ENCODE measurements at places on chromosomes 3 and 15.

DNA sequence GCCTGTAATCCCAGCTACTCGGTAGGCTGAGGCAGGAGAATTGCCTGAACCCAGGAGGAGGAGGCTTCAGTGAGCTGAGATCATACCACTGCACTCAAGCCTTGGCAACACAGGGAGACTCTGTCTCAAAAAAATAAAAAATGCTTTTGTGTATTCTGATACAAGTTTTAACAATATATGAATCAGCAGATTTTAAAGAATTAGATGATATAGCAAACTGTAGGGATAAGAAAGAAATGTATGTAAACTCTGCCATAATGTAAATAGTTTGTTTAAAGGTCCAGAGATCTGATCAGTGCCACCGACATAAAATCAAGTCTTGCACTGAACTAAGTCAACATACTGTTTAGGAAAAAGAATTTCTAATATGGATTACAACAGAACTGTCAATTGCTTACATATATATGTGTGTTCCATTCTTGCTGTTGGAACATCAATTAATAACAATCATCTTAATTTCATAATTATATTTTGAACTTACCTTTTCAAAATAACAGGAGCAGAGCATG, 208.3 kb downstream of the NEK10 start:
- no peak for DNase-seq

DNA sequence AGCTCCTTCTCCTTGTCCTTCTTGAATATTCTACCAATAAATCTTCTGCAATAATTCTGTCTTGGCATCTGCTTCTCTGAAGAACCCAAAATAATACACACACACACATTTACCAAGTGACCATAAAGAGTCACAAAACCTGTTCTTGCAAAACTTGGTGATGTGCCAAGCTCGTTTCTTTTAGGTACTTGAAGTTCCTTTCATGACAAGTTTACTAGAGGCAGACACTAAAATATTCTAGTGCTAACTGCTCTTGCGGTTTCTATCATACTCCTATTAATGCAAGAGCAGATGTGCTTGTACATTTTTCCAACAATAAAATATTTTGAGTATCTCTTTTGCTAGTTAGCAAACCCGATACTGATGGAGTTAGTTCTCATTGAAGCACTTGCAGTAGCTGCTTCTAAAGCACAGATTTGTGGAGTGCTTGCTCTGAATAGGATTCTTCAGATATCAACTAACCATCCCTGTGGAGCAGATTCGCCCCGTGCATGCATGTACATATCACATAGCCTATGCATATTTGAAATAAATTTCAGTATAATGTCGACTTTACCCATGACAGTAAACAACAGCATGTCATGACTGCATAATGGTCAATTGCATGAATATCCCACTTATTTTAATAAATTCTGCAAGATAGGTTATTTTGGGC, 23.2 kb downstream of the HHLA2 start:
- no peak for DNase-seq

DNA sequence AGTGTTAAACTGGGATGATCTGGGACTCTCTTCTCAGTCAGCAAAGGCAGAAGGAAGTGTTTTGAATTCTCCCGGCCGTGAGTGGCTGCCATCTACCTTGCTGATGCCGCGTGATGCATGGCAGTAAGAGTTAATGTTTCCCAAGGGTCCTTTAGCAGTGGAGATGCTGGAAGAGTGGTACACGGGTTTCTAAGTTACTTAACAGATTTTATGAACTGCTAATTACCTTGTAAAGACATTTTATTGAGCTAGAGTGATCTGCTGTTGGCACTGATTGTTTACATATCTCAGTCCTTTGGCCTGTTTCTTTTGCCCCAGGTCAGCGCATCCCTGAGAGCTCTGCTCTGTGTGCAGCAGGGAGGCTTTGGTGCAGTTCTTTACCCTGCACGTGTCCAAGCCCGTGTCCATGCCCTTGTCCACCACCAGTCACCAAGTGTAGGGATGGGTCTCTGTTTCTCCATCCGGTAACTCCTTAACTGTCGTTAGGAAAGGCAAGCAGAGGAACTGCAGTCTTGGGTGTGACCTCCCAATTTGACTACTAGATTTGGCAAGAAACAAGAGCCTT, 172.3 kb downstream of the SLCO3A1 start:
- no peak for DNase-seq

- peak; percentile 64 for DNase-seq
Observed at GRCh38 chr15:48388016-48388851, 57.0 kb downstream of the DUT start.

GRCh38 chr15:60969658-60970057, 259.4 kb downstream of the RORA start:
- no peak for DNase-seq

GRCh38 chr3:169146179-169146665, 517.3 kb downstream of the MECOM start:
- DNase-seq = no peak

DNA sequence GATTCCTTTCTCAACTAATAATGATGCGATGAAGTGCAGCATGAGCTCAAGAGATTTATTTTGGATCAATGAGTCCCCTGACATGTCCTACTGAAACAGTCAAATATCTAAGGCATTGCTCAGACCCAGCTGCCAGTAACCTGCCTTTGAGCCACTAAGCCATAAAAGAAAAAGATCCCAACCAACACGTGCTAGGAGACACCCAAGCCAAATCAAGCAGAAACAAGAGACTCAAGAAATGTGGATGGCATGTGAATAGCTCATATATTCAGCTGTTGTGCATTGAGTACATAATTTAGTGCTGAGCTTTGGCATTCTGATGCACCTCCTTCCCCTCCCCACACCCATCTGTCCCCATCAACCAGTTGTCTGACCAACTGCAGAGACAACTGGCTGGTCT, 29.2 kb downstream of the GJD2 start:
- no peak for DNase-seq

DNA sequence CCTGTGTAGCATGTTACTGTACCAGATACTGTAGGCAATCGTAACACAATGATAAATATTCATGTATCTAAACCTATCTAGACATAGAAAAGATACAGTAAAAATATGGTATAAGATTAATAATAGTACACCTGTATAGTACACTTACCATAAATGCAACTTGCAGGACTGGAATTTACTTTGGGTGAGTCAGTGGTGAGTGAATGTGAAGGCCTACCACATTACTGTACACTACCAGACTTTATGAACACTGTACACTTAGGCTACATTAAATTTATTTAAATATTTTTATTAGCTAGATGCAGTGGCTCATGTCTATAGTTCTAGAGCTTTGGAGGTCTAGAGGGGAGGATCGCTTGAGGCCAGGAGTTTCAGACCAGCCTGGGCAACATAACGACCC, 186.6 kb upstream of the ROPN1 start:
- no peak for DNase-seq

GRCh38 chr3:192920411-192920810, 2.8 kb upstream of the MB21D2 start:
- peak; percentile 76 for DNase-seq

DNA sequence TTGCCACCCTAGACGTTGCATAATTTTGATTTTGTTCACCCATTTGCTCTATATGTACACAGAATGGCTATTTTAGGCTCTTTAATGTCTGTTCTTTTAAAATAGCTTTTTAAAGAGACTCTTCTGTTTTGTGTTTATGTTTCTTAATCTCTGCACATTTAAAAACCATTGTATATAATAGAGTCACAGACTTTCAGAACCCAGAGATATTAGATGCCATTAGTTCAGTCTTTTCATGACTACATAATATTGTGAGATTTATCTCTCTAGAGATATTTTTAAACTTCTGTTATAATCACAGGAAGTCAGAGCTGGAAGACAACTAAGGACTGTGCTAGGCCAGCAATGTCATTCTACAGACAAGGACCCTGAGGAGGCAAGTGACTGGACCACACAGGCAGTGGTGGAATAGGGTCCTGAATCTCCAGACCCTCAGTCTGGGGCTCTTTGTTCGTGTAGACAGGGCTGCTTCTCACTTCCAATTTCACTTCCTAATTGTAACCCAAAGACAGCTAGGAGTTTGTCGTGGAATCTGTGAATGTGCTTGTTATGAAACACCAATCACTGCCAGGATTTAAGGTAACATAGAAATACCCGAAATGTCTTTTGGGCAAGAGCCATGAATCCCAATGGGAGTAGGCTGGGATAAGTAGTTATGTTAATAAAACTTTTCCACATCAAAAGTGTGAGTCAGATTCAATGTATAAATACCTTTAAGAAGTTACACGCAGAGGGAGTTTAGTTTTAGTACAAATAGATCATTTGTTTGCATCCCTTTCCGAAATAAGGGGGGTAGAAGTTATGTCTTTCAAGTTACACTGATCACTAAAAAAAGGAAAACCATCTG, 165.2 kb upstream of the ROPN1 start:
- DNase-seq = no peak

GRCh38 chr3:61910732-61911131, 349.4 kb downstream of the PTPRG start:
- DNase-seq = no peak

- no peak for DNase-seq
Observed at GRCh38 chr3:63096248-63097058, 181.7 kb upstream of the SYNPR start.

- DNase-seq = no peak
Observed at GRCh38 chr3:193506921-193507320, 47.8 kb downstream of the ATP13A4 start.

- DNase-seq = no peak
Observed at GRCh38 chr15:26096581-26096980, 233.5 kb upstream of the ATP10A start.

GRCh38 chr3:163218336-163218735, 1721.7 kb downstream of the OTOL1 start:
- DNase-seq = no peak

DNA sequence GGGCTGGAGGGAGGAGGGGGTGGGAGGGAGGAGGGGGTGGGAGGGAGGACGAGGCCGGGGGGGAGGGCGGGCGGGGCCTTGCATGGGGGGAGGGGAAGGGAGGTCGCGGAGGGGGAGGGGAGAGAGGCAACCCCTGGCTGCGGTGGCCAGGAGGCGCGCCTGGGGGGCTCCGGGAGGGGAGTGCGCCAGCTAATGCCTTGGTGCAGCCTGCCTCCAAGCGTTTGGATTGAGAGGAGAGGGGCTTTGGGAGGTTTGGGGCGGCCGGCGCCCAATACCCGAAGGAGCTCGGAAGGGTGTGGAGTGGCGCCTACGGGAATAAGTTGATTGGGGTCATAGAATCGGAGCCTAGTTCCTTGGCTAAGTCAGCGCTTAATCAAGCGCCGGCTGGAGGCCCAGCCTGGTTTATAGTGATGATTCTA, 557 bp downstream of the TFG start:
- DNase-seq = peak; percentile 74

DNA sequence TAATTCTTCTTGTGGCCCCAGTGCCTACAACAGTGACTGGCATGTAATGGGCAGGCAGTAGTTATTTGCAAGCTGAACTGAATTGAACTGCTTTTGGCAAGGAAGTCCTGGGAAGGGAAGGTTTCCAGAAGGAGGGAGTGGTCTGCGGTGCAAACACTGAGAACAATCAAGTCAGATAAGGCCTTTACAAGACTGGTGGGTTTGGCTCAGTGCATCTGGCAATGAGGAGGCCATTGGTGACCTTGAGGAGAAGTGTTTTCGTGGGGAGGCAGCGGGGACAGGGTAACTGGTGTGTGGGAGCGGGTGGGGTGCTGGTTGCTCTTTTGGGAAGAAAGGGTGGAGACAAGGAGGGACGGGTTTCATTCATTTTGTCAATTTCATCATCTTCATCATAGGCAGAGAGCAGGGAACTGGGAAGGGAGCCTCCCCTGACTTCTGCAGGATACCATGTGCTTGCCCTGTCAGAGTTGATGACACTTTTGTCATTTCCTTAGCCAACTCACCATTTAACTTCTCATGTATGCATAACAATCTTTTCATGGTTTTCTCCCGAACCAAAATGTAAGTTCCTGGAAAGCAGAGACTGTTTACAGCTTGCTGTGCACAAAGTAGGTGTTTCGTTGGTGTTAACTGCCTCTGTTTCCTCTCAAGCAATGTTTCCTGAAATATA, 8.4 kb upstream of the EHD4 start:
- no peak for DNase-seq

GRCh38 chr15:82317091-82317489, 32.2 kb downstream of the GOLGA6L10 start:
- DNase-seq = no peak

GRCh38 chr3:151227266-151227806, 24.3 kb upstream of the GPR171 start:
- no peak for DNase-seq

DNA sequence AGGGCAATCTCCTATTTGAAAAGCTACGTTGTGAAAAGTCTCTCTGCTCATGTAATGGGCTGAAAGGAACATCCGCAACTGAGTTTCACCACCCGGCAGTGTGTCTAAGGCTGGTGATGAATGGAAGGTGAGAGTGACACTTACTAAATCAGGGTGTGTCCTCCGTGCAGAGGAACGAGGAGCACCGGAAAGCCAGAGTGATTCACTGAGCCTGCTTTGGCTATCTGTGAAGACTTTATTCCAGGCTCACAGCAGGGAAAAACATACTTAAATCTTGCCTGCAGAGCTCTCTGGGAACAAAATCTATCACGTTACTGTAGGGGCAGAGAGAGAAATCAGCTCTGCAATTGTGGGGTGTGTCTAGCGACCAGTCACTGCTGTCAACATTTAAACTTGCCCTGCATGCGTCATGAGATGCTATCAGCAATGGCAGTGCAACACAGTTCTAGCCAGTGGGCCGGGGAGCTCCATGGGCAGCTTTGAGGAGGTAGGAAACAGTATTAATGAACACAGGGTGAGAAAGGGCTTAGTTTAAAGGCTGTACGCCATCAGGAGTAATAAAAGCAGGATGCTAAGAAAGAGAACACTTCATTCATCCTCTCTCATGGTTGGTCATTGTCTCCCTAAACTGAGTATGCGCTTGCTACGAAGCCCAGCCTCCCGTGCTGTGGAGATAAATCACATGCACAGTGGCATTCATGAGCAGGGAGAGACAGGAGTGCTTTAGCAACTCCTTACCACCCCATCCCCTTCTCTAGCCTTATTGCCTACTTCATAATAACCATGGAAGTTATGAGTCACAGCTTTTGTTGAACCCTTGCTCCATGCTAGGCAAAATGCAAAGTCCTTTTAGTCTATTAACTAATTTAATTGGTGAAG, 542.7 kb upstream of the ADAMTS9 start:
- no peak for DNase-seq

GRCh38 chr3:56958879-56959278, 101.6 kb upstream of the SPATA12 start:
- no peak for DNase-seq

DNA sequence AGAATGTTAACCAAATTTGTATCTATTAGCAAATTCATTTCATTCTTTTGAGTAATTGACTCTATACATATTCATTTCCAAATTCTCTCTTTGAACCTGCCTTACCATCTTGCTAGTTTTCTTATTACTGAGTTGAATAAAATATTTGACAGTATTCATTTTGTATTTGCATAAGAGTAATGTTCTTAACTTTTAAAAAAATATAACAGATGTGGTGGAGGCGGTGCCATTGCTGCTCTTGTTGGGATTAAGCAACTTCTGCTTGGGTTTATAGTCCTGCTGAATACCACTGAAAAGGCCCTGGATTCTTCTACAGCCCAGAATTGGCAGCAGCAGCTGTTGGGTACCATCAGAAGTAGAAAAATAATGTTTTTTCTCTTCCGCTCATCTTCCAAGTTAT, 148.9 kb upstream of the PEX5L start:
- DNase-seq = no peak

- no peak for DNase-seq
Observed at GRCh38 chr3:197339841-197340520, 41.6 kb upstream of the DLG1 start.
